ENCODE measurements at places on chromosomes 16 and 17.

DNA sequence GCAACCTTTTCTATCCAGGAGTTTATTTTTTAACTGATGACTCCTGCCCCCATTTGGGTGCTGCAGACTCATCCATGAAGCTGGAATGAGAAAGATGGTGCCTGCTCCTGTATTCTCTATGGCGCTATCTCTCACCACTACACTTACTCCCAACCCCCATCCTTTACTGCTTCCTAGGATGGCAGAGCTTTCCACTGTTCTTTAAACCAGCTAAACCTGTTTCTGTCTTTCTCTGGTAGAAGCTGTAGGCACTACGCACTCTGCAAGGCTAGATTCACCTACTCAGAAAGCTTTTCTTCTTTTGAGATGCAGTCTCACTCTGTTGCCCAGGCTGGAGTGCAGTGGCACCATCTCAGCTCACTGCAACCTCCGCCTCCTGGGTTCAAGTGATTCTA, 47.0 kb downstream of the ADAMTS18 start:
- DNase-seq = no peak

DNA sequence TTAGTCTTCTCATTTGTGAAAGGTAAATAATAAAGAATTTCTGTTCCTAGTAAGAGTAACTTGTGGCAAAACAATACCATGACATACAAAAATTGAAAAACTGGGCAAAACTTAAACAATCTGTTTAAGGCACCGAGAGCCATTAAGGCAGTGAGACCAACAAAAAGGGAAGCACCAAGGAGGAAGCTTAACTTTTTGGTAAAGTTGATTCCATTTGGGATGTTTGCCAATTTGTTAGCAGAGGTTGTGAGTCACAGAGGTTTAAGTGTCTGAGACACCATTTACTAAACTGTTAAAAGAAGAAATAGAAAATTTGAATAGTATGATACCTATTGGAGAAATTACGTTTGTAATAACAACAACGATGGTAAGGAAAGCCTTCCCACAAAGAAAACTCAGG, 4.9 kb downstream of the SLC35G3 start:
- peak; percentile 4 for DNase-seq

- DNase-seq = no peak
Measured at GRCh38 chr16:14345512-14346115, 274.5 kb downstream of the MRTFB start.

DNA sequence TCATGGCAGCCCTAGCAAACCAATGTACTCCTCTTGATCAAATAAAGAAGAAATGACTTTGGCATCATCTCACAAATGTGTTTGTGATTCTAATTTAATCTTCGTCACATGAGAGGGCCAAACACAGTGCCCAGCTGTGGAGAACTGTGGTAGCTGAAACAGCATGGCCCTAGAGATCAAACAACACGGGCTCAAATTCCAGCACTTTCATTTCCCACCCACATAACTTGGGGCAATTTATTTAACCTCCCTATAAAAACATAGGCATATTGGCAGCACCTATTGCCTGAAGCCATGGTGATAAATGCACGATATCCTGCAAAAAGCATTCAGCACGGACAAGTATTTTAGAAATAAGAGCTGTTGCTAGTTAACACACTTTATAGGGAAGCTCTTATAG, 2.5 kb downstream of the ACSM1 start:
- no peak for DNase-seq

DNA sequence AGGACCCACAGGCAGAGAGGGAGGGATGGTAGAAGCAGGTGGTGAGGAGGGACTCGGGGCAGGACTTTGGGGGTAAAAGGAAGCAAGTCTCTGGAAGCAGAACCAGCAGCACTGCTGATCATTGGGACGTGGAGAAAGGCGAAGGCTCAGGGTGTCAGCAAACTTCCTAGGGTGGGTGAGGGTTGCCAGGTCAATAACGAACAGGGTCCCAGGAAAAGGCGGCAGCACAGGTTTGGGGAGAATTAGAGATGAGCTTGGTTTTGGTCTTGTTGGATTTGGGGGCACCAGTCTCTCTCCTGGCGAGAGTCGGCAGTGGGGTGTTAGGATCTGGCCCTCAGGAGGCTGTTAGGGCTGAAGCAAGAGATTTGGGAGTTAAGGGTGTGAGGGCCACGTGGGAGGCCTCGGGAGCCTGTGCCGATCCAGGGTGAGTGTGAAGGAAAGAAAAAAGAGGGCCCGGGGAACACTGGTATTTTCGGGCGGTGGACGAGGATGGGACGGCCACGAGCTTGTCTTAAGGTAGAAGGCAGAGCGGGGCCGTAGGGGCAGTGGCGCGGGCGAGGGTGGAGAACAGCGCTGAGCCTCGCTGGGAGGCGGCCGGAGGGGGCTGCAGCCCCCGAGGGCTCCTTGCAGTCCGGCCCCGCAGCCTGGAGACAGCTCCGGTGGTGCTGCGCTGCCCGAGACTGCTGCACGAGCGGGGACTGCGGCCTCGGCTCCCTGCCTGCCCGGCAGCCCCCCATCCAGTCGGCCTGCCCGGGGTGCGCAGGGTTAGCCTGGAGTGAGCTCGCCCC, 765 bp upstream of the ADORA2B start:
- DNase-seq = no peak

DNA sequence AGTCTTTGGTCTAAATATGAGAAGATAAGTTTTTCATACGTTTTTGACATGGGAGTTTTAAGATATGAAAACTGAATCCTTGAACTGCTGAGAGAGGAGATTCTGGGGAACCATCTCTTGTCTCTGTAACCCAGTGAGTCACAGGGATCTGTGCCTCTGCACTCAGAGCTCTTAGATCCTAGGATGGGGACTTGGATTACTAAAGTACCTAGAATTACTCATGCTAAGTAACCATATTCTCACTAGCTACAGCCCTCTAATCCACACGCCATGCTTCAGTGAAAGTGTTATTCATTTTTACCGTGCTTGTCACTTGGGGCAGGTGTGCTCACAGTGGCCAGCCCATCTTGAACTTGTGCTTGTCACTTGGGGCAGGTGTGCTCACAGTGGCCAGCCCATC, 2.0 kb downstream of the MRM3 start:
- no peak for DNase-seq

DNA sequence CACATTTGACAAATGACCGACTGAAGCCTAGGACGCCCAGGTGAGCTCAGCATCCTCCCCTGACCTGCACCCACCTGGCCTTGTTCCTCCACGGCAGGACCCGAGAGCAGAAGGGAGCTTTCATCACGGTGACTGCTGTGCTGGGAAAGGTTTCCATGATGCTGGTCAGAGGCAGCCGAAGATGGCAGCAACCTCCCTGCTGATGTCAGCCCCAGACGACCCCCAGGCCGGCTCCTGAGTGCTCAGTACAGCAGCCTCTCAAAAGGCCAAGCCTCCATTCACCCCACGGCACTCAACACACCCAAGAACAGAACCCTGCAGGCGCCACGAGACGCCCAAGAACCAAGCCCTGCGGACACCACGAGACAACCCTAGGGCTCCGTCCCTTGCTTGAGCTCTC, 119.8 kb downstream of the ANKRD11 start:
- DNase-seq = no peak

- peak; percentile 73 for DNase-seq
Measured at GRCh38 chr17:78378225-78379130, at the start of gene PGS1. TSS of gene PGS1 (plus strand) at chr17:78378649. CDS start at chr17:78378666, 17 bp downstream.

DNA sequence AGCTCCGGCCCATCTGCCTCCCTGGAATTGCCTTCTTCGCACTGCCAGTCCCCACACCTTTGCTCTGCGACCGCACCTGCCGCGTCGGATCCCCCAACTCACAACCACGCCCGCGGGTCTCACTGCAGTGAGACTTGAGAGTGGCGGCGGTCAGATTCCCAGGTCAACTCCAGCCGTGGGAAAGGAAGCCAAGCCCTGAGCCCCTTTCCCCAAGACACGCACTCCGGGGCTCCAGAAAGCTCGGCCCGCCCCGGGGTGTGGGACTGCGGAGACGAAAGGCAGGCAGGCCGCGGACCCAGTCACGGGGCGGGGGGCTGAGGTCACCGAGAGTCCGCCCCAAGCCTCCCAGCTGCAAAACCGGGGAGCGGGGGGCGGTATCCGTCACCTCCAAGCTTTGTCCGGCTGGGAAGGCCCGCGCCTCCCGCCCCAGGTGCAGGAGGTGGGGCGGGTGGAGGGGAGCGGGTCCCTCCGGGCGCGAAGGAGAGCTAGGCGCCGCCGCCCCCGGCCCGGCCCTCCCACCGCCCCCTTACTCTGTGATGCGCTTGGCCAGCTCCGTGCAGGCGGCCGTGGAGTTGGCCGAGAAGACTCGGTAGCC, 615 bp downstream of the PRPSAP1 start:
- DNase-seq = no peak

DNA sequence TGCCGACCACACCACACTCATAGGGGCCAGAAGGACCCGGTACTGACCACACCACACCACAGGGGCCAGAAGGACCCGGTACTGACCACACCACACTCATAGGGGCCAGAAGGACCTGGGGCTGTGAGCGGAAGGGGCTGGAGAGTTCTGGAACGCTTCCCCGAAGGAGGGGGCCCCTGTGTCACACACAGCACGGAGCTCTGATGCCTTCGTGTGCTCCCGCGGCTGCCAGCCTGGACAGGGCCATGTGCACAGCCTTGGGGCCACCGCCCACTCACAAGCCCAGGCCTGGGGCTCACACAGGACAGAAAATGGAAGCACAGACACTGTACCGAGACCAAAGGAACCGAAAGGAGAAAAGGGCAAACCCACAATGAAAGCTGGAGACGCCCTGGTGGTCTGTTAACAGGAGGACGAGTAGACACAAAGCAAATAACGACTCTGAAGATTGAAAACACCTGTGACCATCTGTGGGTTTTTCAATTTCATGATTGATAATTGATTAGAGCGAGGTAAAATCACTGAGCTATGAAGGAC, 106.5 kb upstream of the METRNL start:
- DNase-seq = no peak

DNA sequence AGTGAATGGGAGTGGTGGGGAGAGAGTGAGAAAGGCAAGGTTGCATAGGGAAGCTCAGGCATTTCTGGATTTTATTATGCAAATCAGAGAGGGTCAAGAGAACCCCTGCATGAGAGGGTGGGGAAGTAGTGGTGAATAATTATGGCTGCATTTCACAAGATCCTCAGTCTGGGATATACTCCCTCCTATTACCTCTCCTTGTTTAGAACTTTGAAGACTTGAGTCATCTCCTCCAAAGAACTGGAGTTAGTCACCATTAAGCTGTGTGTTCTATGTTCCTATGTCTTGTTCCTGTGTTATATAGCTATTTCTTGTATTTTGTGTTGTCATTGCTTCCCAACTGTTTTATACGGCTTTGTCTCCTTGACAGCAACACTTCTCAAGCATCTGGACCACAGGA, 18.4 kb downstream of the SOX9 start:
- no peak for DNase-seq

- no peak for DNase-seq
Measured at GRCh38 chr17:67035131-67036083, 8.9 kb upstream of the CACNG1 start.

DNA sequence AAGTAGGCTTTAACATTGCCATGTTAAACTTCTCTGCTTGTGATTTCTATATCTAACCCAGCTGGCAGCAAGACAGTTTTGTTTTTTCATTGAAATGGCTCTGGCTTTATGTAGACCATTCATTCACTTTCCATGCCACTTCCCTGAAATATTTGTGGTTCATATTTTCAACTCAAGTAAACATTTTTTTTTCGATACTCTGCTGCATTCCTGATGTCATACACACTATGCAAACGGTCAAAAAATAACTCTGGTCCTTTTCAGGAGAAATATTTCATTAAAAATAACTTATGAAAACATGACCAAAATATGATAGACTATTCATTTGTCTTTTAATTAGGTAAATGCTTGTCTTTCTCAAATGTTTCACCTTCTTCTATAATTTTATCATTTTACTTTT, 116.3 kb downstream of the USP22 start:
- peak; percentile 62 for DNase-seq

GRCh38 chr17:21194226-21194625, 19.7 kb downstream of the TMEM11 start:
- no peak for DNase-seq

DNA sequence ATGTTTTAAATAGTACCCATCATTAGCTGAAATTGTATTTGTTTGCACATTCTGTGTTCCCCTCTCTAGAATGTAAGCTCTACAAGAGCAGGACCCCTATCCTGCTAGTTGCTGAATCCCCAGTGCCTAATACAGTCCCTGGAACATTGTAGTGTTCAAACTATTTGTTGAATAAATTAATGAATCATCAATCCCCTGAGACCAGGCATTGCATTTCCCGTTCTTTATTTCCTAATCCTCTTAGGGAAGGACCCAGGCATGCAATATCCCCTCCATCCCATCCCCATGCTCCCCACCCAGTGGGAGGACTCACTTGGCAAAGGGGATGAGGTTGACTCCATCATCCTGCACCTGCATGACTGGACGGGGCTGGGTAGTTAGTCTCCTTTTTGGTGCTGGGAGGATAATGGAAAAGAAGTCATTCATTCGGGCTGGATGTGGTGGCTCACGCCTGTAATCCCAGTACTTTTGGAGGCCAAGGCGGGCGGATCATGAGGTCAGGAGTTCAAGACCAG, 3.2 kb downstream of the INCA1 start:
- no peak for DNase-seq

DNA sequence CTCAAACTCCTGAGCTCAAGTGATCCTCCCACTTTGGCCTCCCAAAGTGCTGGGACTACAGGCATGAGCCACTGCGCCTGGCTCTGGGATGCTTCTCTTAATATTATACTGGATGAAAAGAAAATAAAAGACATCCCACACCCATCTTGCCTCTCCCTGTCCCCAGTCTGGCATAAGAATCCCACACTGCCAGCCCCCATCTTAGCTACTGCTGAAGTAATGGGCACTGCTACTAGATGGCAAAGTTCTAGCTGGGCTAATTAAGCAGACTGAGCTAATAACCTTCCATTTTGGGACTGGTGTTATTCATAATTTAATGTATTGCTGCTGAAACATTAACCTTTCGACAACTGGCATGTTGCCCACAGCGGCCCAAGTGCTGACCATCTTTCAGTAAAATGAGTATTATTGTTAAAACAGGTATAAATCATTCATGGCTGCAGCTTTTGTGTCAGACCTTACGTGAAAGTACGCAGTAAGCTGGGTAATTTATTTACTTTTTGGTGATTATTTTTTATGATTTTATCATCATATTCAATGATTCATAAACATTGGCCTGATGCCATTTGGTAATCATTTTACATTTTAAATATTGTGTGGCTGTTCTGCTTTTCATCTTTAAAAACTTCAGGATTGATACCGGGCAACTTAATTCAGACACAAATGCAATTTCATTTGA, 47.4 kb upstream of the ZFHX3 start:
- DNase-seq = no peak

GRCh38 chr17:2954898-2955445, 108.4 kb downstream of the OR1D5 start:
- peak; percentile 94 for DNase-seq

DNA sequence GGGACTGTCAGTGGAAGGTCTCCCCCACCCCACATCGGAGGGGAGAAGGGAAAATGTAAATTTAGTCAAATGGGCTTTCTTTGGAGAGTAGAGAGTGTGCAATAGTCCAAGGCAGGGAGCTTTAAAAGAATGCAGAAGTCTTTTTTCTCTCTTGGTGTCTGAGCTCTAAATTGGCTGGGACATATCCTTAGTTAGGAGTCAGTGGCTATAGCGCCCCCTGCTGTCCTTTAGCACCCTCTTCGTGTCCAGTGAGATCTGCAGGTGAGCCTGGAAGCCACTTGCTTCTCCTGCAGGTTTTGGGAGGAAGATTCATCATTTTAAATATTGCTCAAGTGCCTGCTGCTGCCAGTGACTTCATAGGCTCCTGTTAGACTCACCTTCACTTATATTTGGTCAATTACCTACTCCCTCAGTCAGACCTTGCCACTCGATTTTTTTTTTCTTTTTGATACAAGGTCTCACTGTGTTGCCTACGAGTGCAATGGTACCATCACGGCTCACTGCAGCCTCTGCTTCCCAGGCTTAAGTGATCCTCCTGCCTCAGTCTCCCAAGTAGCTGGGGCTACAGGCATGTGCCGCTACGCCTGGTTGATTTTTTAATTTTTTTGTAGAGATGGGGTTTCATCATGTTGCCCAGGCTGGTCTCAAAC, 174.8 kb downstream of the PRKCB start:
- DNase-seq = peak; percentile 28
